Dorsolateral prefrontal cortex (tissue), 122 donors: ENCODE measurements at places on chromosomes 6 and 20.

GRCh38 chr6:117906958-117907600 is at the start of gene SLC35F1:
TSS of gene SLC35F1 (plus strand) at chr6:117907264.
- peak; percentile 39 for DNase-seq

GRCh38 chr20:7240490-7240889 is 473.0 kb downstream of the BMP2 start:
- DNase-seq, result no peak

- DNase-seq, result no peak
These were observed 6.0 kb downstream of the TLDC2 start for GRCh38 chr20:36881888-36882287.

DNA sequence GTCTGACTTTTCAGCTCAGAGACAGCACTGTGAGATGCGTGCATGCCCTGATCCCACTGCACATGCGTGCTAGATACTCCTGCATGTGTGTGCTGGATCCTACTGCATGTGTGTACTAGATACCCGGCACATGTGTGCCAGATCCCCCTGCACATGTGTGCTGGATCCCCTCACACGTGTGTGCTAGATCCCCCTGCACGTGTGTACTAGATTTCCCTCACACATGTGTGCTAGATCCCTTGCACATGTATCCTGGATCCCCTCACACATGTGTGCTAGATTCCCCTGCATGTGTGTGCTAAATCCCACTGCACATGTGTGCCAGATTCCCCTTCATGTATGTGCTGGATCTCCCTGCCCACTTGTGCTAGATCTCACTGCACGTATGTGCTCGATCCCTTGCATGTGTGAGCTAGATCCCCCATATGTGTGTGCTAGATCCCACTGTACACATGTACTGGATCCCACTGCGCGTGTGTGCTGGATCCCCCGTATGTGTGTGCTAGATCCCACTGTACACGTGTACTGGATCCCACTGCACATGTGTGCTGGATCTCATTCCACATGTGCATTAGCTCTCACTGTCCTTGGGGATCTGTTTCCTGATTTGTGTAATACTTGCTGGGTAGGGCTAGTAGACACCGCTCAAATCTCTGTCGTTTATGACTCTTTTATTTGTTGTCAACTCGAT is 214.6 kb downstream of the SMOC2 start:
- DNase-seq, result no peak

DNA sequence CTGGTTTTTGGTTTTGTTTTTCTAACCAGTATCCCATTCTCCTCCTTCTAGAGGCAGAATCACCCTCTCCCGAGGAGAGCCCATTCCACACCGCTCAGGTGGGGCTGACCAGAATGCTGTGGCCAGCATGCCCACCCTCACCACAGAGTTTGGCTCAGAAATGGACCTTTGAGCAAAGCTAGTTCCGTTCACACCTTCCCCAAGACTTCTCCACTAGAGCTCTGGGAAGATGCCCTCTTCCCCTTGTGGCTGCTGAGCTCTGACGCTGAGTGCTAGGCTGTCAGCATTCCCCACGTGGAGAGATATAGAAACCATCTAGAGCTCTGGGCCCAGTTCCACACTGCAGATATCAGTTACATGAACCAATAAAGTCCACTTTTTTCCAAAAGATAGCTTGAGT is 7.9 kb downstream of the GPLD1 start:
- DNase-seq, result no peak

DNA sequence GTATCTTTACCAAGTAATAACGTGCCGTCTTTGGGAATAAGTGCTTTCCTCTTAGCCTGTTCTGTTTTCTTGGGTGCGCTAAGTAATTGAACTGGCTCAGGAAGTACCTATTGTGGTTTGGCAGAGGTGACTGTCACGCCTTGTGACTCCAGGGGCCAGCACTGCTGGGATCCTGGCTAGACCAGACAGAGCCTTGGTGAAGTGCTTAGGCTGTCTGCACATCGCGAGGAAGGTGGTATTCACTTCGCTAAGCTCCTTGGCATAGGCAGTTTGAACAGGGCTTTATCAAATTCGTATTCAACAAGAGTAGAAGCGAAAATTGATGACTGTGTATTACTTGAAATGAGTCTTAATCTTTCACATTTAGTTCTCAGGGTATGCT is 17.6 kb downstream of the PRDM1 start:
- DNase-seq, result no peak
